ENCODE measurements at places on chromosomes 12 and 14.

- no peak for DNase-seq
These were observed 18.6 kb upstream of the NTN4 start for GRCh38 chr12:95809000-95809680.

DNA sequence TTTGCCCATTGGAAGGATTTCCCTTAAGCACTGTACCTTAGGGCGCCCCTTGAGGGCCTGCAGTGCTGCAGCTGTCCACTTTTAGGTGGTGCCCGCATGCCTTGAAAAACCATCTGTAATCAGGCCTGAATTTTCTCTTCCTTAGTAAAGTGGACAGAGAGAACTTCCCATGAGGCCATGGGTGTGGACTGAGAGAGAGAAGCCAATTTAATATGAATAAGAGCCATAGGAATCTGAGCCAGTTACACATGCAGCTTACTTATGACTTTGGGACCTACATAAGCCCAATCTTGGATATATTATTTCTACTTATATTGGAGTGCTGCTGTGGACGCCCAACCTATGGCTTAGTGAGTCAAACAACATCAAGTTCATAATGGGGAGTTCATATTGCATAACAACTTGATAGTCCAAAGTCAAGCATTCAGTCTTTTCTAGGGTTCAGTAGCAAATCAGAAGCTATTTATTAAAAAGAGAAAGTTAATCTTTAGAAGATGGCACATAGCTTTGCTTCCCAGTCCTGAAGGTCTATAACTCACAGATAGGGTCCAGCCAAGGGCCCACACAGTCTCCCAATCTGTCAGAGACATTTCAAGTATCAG is 11.1 kb upstream of the ETV6 start:
- DNase-seq: no peak

DNA sequence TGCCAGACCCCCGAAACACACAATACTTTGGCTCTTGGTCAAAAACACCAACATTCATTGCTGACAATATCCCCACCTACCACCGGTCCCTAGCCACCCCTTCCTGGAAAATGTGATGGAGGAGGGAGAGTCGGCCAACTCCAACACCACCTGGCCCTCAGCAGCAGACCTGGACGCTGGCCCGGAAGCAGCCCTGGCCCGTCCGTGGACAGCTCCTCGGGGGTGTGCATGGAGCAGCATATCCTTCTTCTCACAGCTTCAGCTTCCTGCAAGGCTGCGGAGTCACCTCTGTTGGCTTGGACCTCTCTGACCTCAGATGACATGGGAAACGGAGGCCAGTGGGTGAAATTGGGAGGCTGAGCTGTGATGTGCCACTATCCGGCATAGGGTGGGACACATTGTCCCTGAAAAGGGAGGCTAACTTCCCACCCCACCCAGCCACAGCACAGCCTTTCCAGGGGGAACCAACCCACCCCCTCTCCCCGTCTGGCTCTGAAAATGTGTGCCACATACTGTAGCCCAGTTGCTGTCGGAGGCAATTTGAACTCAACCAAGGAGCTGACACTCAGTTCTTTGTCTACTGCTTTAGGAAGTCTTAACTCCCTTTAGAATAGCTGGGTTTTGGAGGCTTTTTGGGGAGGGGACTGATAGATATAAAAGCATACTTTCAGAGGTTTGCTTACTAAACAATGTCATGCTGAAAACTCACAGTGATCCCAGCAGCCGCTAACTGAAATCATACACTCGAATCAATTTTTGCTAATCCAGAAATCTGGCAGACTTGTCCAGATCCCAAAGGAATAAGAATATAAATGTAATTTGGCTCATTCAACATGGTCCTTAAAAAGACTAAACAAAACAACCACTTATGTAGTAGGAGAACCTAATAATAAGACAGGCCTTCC is 43.1 kb upstream of the LTA4H start:
- DNase-seq: no peak

DNA sequence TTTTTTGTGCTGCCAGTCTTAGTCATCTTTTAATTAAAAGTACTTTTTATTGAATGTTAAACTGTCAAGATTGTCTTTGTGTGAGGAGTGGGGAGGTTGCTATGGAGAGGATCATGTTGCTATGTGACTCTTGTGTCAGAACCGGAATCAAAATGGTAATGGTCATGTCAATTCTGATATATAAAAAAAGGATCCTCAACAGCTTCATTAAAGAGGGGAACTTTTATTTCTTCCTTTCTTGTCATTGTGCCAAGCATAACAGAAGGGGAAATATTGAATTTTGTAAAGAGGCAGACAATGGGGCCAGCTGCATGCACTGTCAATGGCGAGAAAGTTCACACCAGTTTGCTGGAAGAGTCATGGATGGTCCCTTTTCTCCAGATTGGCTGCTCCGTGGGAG is 564.8 kb downstream of the VRK1 start:
- DNase-seq: no peak

- no peak for DNase-seq
These were observed 115.1 kb downstream of the TTC7B start for GRCh38 chr14:90700933-90701776.

GRCh38 chr14:69605738-69606137 is 5.7 kb upstream of the SUSD6 start:
- no peak for DNase-seq

All from stimulated activated CD4-positive, alpha-beta T cell treated with anti-CD3 and anti-CD28 coated beads, Interleukin-12 subunit alpha, Interleukin-12 subunit beta, amount 100 ng/mL, for 4 hours (primary cell).